ENCODE measurements at places on chromosomes 5 and 9. TPM values are rescaled to one million over a fixed set of nuclear protein-coding genes. Genes with fewer than 3 reads are reported as not detected.

The HMCN2 gene
- polyA plus RNA-seq: 0.04 TPM

The GRXCR2 gene
- polyA plus RNA-seq: not detected

The CDO1 gene
- 1.1 TPM for polyA plus RNA-seq

The FOXD4L5 gene
- polyA plus RNA-seq: not detected

The BICD2 gene
- polyA plus RNA-seq: 14.3 TPM

The PRDM9 gene
- not detected for polyA plus RNA-seq

The JADE2 gene
- polyA plus RNA-seq: 12.0 TPM

The ACSL6 gene
- not detected for polyA plus RNA-seq

The GRIN3A gene
- not detected for polyA plus RNA-seq

The C9orf85 gene
- 6.7 TPM for polyA plus RNA-seq

GRCh38 chr9:3775968-3776367, 250.2 kb upstream of the RFX3 start:
- DNase-seq: no peak

DNA sequence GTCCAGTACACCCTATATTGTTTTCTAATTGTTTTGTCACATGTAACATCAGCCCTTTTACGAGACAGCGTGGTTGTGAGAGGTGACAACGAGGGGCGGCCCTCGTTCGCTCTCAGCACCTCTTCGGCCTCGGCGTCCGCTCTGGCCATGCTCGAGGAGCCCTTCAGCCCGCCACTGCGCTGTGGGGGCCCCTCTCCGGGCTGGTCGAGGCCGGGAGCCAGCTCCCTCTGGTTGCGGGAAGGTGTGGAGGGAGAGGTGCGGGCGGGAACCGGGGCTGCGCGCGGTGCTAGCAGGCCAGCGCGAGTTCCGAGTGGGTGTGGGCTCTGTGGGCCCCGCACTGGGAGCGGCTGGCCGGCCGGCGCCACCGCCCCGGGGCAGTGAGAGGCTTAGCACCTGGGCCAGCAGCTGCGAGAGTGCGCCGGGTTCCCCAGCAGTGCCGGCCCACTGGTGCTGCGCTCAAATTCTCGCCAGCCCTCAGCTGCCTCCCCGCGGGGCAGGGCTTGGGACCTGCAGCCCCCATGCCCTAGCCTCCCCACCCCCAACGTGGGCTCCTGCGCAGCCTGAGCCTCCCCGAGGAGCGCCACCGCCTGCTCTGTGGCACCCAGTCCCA, 145.0 kb downstream of the PSAT1 start:
- DNase-seq: no peak

DNA sequence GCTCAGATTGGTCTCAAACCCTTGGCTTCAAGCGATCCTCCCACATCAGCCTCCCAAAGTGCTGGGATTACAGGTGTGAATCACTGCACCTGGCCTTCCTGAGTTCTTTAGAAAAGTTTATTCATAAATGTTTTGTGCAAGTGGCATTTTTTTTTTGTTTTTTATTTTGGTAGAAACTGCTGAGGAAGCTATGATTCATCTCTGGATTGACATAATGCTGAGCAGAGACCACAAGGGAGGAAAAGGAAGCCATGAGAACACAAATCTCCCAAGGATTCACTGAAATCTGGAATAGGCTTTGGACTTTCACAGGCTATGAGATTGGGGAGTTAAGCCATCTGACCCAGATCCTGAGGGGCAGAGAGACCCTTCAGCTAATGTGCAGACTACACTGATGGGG, 3.4 kb upstream of the SLC46A2 start:
- peak; percentile 59 for DNase-seq

- peak; percentile 42 for DNase-seq
Measured at GRCh38 chr5:95241635-95242034, 43.3 kb downstream of the MCTP1 start.

- DNase-seq: no peak
Measured at GRCh38 chr9:137688725-137689124, 69.9 kb downstream of the EHMT1 start.

GRCh38 chr5:37005252-37005651, 128.7 kb downstream of the NIPBL start:
- DNase-seq: peak; percentile 60

GRCh38 chr5:14204785-14205321, 61.7 kb downstream of the TRIO start:
- peak; percentile 93 for DNase-seq

GRCh38 chr9:34124099-34124498, 2.4 kb downstream of the DCAF12 start:
- DNase-seq: no peak

- DNase-seq: no peak
Measured at GRCh38 chr9:76893395-76893932, 12.4 kb downstream of the PRUNE2 start.

DNA sequence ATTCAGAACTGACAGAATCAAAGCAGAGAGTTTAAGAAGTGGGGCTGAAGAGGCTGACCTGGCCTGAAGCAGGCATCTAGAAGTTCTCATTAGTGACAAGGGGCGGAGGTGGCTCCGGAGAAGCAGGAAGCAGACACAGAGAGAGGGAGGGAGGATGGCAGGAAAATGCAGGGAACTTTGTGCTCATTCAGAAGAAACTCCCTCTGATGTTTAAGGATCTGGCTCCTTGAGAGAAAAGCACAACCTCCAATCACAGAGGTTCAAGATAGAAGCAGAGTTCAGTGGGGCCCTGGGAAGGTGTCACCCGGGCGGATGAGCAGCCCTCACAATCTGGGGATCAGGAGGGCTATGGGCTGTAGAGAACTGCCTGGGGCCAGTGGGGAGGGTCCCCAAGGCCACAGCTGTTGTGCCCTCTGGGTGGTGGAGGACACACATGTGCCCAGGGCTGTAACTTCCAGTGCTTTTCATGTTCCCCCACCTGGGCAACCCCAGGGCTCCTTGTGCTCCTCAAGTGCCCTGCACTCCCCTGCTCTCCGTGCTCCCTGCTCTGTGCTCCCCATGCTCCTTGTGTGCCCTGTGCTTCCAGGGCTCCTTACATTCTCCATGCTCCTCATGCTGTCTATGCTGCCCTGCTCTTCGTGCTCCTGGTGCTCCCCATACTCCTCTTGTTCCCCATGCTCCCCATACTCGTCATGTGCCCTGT, 51.4 kb downstream of the TRIP13 start:
- no peak for DNase-seq

DNA sequence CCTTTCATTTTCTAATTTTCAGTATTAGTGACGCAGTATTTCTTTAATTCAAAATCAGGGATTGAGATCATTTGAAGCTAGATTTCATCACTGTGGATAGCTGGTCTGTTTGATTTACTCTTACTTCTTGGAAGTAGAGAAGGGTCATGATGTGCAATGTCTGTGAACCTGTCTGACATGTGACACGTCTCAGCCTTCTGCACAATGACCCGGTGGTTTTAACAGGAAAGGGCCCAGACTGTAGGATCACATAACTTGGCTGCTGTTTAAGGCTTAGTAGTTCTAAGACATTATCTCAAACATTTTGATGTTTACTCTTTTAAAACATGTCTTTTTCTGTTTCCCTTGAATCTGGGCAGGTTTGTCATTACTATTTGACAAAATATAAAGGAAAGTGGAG, 823.3 kb upstream of the NUDT12 start:
- DNase-seq: peak; percentile 49

DNA sequence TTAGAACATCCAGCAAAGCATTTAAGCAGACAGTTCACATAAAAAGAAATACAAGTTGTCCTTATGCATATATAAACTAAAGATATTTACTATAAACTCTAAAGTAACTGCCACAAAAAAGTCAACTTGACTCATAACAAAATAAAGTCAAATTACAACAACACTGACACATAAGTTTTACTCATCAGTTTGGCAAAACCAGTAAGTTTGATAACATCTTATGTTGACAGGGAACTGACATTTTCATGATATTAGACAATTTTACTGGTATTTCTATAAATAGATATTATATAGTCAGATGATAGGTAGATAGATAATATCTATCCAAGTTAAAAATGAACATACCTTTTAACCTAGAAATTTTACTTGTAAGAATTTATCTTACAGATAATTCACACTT, 9.9 kb upstream of the TSLP start:
- DNase-seq: no peak

DNA sequence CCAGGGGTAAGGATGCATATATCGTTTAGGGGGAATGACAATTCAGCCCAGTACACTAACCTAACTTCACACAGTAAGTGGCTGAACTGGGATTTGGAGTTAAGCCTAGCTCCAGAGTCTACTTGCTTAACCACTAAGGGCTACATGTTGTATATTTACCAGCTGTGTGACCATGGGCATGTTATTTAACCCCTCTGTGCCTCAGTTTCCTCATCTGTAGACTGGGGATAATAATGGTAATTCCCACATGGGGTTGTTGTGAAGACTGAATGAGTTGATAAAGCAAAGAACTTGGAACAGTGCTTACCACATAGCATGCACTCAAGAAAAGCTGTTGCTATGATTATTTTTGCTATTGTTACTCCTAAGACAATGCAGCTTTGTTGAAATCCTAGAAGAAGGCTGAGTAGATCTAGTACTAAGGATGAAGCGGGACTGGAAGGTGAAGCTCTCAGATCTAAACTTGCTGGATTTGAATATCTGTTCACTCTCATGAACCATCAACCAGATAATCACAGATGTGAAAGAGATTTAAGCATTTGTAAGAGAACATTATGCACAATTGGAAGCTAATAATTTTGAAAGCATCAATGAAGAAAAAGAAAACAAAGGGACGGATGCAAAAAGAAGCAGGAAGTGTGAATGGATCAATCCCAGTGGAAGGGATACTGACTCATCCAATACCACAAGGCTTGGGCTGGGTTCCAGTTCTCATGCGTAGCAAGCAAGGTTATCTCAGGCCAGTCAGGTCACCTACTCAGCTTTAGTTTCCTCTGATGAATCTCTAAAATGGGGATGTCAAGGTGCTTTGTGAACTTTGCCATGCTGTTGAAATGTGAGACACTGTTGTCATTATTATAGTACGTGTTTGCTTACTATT, 78.5 kb upstream of the TBC1D2 start:
- DNase-seq: peak; percentile 94

- no peak for DNase-seq
Measured at GRCh38 chr9:89838621-89839020, 233.8 kb downstream of the GADD45G start.

DNA sequence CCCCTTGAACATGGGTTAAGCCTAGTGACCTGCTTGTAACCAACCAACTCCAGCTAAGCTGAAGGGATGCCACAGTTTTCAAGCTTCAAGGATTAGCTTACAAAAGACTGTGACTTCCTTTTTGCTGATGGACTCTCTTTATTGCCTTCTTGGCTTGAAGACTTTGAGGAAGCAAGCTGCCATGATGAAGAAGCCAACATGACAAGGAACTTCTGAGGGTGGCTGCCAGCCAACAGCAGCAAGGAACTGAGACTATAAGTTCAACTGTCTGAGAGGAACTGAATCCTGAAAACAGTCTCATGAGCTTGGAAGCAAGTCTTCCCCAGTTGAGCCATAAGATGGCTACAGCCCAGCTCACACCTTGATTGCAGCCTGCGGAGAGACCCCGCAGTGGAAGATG, 116.1 kb upstream of the TAF11L2 start:
- no peak for DNase-seq

GRCh38 chr5:133662578-133662977, 50.2 kb upstream of the FSTL4 start:
- no peak for DNase-seq

DNA sequence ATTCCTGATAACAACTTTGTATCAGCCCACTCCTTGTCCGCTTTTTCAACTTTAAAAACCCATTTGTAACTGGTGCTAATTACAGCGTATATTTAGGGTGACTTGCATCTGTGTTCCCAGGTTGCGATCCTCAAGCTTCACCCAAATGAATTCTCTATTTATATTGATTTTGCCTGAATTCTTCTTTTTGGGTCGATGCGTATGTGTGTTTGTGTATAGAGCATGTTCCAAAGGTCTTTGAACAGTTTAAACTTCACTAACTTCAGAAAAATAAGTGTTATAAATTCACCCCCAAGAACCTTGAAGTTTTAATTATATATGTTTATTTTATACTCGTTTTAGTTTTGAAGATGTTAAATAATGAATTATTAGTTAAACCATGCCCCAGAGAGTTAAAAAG, 16.1 kb upstream of the SPATA31D4 start:
- DNase-seq: no peak

DNA sequence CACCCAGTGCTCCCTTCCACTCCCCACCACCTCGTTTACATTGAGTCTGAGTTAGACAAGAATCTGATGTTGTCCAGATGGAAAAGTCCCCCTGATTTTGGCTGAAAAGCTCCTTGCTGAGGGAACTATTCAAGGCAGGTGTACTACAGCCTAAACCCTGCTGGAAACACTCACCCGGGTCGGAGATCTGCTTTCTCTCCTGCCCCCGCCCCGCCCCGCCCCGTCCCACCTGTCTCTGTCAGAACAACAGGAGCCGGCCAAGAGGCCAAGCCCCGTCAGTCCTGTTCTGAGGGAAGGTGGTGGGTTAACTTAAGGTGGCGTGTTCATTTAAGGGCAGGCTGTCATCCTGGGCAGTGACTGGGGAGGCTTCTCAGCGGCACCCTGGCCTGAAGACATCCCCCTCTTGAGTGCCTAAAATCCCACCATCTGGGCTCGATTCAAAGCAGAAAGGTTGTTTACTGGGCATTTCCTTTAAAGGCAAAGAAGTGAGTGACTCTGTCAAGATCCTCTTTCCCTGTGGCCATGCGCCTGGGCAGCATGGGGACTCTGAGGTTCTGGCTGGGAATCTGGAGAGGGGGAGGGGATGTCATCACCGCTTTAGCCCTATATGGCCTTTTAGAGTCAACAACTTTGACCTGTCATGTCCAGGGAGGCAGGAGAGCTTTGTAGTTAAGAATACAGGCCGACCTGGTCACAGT, 71.1 kb upstream of the NEURL1B start:
- DNase-seq: no peak

DNA sequence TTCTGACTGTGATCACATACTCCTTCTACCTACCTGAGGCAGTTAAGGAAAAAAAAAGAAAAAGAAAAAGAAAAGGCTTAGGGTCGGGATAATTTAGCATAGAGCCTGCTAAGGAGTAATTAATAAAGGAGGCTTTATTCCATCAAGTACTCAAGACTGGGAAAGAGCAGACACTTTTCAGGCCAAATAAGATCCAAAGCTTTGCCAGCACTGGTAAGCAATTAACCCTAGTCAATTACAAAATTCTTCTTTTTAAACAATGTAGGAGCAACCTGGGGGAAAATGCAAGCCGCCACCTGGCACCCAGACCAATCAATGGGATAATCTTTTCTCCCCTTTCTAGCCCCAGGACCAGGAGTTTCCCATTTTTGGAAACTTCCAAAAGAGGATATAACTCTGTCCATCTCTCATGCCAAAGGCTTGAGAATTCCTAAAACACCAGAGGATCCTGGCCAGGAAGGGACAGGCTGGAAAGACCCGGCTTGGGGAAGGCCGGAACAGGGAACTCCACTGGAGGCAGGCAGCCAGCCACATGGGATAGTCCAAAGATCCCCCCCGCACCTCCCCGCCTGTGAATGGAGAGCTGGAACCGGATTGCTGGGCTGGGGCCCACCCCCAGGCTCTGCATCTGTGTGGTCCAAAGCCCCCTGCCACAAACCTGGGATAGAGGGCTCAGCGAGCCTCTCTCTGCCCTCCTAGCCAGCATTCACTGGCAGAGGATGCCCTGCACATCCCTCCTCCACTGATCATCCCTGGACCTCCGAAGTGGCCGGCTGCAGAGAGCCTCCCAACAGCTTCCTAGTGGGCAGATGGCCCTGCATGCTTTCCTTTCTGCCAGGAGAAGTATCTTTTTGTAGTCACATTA, 117.8 kb downstream of the ZNF354C start:
- no peak for DNase-seq

- DNase-seq: no peak
Measured at GRCh38 chr9:88418025-88418424, 29.8 kb downstream of the SPIN1 start.

GRCh38 chr9:28232686-28233085, 659.4 kb upstream of the C9orf72 start:
- no peak for DNase-seq

All from endothelial cell of umbilical vein (primary cell).